Mammary epithelial cell (primary cell): ENCODE measurements at places on chromosomes 16 and 17. TPM values are rescaled to one million over a fixed set of nuclear protein-coding genes. Genes with fewer than 3 reads are reported as not detected.

- no peak for DNase-seq
Observed at GRCh38 chr16:28105297-28105696, 41.8 kb upstream of the GSG1L start.

GRCh38 chr16:63442246-63442645 is 1406.0 kb upstream of the CDH8 start:
- DNase-seq = no peak

DNA sequence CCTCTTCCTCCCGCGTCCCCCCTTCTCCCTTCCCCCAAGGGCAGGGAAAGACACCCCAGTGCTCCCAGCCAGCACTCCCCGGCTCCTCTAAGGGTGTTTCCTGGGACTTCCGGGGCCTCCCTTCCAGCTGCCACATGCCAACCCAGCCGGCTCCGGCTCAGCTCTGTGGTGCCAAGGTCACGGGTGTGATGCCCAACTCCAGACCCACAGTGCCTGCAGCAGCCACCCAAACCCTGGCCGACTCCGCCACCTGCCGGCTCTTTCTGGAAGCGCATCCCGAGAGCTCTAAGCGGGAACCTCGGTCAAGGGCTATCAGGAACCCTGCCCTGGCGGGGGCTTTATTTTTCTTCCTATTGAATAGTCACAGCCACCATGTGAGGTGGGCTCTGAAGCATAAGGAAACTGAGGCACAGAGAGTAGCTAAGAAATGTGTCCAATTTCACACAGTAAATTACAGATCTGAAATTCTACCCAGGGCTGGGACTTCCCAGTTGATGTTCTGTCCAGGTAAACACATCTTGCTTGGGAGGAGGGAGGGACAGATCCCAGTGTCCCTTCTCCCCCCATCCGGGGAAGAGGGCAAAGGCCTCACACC is 3.3 kb upstream of the PPP1R1B start:
- DNase-seq = peak; percentile 45

GRCh38 chr17:13788385-13788784 is 186.7 kb upstream of the HS3ST3A1 start:
- no peak for DNase-seq

DNA sequence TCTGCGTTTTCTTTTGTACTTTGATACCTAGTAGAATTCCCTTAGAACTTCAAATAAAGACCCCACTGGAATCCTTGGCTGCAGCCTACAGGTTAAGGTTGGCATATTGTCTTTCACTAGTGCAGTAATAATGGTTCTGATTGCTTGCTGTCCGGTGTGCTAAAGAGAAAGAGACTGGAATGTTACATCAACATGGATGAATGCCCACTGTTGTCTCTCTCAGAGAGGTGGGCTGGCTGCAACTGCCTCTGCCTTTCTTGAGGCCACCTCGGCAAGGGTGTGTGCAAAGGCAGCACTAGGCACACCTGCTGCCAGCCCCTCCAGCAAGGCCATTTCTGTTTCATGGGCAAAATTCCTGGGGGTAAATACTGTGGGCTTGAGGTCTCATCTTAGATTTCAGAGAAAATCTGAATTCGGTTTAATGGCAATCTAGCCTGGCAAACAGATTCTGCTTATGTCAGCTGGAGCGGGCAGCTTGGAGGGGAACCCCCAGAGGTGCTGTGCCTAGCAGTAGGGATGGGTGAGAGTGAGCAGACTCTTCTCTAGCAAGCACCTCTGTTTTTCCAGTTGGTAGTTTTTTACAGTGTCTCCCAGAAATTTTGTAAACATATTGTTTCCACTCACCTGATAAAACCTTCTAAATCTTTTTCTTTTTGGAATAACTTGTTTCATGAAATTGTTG is 54.0 kb downstream of the MRTFB start:
- DNase-seq = no peak

RAB37 gene
- total RNA-seq = not detected in 2 replicates

DDX42 gene
- total RNA-seq = 106 and 112 TPM in 2 replicates
